Erythroblast (primary cell): ENCODE measurements at places on chromosomes 16 and 17.

DNA sequence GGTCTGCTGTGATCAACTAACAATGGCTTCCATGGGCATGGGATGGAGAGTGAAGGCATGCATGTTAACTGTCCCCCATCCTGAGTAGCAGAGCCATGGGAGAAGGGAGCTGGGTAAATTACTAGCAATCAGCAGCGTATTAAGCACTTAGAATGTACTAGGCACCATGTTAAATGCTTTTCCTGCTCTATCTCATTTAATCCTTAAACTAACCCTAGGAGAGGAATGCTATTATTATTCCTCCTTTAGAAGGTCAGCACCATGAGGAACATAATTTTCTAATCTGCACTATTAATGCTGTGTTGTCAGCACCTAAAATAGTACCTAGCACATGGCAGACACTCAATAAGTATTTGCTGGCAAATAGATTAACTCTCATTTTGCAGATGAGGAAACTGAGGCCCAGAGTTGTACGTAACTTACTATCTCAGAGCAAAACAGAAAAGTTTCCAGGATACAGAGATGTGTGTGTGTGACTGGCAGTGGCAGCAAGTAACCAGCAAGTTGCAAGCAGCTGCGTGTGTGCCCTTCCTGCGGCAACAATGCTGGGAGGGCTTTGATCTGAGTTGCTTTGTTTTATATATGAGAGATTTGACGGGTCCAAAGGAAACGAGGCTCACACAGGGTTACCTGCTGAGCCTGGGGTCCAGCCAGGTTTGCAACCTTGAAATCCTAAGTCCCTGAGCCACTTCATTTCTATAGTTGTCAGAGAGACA, 6.5 kb upstream of the KLHL36 start:
- no peak for DNase-seq

- DNase-seq, result no peak
Observed at GRCh38 chr17:35890774-35891155, 10.6 kb upstream of the CCL5 start.

GRCh38 chr16:28110479-28110878, 47.0 kb upstream of the GSG1L start:
- DNase-seq, result peak; percentile 73

DNA sequence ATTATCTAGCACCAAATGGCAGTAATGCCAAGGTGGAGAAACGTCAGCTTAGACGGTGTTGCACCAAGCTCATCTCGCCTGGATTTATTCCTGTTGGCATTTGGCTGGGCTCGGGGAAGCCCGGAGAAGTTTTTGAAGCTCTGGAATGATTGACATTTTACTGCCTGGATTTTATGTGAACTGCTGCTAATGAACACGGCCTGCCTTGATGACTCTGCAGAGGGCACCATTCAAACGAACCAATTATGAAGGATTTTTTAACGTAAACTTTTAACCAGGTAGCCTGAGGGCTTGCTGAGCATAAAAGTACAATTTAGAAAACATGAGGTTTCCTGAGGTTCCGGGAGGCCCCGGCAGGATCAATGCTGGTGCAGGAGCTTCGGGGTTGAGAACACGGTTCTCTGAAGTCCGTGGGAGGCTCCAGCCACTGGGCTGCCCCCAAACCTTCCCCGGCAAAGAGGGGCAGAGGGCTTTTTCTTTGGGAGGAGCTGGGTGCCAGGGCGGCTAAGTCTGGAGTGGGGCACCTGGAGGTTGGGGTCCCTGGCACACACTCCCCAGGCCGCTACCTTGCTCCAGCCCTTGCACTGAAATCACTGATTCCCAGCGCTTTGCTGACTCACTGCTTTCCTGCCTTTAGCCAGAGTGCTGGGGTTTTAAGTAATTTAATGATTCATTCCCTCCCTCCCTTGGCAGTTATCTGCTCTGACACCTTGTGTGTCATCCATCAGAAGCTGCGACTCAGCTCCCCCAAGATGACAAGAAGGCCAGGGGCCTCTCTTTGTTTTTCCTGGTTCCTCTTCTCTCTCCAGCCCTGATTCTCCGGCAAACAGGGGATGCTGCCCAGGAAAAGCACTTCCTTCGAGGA, 161.2 kb upstream of the IRX3 start:
- peak; percentile 57 for DNase-seq

DNA sequence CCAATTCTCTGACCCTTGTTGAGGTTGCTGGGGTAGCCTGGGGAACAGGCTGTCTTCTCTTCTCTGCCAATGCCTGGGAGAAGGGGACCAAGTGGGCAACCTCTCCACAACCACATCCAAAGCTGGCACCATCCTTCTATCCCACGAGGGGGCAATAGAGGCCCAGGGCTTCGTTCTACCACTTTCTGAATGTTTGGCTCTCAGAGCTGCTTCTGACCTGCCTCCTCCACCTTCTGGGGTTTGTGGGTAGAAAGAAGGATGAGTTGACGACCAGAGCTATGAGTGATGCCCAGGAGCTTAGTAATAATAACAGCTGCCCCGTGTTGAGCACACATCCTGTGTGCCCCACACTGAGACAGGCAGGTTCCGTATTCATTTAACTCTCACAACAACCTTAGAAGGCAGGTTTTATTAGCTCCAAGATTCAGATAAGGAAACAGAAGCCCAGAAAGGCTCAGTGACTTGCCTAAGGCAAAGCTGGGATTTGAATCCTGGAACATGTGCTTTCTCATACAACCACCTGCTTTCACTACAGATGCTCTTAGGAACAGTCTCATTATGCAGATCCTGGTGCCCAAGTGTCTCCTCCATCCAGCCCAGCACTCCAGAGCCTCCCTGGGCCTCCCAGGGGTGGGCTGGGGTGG, 11.1 kb downstream of the TSPOAP1 start:
- DNase-seq, result peak; percentile 68

DNA sequence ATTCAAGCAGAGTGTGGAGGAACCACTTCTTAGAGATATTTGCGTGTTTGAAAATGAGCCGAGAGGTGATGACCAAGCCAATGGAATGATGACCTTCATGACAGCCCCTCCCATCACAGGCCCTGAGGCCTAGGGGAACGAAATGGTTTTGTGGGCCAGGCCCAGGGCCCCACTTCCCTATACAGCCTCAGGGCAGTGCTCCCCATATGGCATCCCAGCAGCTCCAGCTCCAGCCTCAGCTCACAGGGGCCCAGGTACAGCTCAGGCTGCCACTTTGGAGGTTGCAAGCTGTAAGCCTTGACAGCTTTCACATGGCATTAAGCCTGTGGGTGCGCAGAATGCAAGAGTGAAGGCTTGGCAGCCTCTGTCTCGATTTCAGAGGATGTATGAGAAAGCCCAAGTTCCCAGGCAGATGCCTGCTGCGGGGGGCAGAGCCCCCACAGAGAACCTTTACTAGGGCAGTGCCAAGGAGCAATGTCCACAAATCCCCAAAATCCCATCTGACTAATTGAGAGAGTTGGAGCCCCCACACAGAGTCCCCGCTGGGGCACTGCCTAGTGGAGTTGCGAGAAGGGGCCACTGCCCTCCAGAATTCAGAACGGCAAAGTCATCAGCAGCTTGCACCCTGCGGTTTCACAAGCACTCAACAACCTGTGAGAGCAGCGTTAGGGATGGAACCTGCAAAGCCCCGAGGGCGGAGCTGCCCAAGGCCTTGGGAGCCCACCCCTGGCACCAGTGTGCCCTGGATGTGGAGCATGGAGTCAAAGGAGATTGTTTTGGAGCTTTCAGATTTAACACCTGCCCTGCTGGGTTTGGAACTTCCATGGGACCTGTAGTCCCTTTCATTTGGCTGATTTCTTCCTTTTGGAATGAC, 21.2 kb downstream of the CHMP6 start:
- DNase-seq, result no peak

DNA sequence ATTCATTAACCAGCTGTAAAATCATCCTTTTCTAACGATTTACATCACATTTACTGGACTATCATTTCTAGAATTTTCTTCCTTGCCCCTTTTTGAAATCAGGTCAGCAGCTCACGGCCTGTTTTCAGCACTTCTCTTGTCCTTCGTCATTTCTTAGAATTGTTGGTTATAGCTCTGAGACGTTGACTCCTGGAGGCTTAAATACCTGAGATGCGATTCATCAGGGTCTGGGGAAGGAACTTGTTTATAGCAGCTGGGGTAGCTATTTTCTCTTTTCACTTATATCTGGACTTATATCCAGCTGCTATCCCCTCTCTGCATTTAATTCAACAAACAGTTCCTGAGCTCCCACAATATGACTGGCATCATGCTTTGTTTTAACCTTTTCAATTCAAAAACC, 338.7 kb upstream of the TNRC6C start:
- DNase-seq, result no peak

GRCh38 chr17:67245694-67246402, 852 bp upstream of the HELZ start:
- peak; percentile 22 for DNase-seq

DNA sequence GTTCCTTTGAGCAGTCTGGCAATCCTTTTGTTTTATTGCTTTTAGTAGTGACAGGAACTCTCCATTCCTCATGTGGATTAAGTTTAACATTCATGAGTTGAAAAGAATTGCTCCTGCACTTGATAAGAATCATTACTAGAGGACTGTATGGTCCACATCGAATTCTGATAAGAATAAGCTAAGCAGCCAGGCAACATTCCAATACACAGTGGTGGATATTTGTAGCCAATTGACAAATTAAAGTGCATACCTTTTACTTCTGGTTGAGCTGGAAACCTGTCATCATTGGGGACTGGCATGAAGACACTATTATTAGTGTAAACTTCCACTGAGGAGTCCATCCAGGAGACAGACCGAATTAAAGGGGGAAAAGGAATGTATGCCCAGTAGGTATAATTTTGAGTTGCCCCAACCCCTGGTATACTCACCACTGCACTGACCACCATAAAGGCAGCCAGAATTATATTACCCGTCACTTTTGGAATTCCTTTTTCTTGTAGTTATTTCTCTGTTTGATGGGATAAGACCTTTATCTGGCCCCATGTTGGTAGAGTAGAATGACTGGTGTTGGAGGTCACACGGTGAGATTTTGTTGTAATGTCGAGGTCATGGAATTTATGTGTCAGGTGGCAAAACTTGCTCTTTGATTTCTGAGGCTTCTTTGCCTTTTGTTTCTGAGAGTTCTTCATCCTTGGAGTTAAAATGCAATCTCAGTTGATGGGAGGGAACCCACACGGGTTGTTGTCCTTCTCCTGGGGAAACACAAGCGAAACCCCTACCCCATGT, 72.1 kb upstream of the ARL4D start:
- DNase-seq, result no peak

GRCh38 chr17:51036084-51036483, 84.6 kb downstream of the SPAG9 start:
- no peak for DNase-seq

- peak; percentile 90 for DNase-seq
Observed at GRCh38 chr16:75304521-75305363, 53.3 kb upstream of the BCAR1 start.

- no peak for DNase-seq
Observed at GRCh38 chr16:11819798-11820197, 22.7 kb upstream of the ZC3H7A start.

GRCh38 chr16:2058872-2059271, 11.1 kb downstream of the TSC2 start:
- no peak for DNase-seq

- DNase-seq, result no peak
Observed at GRCh38 chr16:65315081-65315780, 193.4 kb upstream of the CDH11 start.

DNA sequence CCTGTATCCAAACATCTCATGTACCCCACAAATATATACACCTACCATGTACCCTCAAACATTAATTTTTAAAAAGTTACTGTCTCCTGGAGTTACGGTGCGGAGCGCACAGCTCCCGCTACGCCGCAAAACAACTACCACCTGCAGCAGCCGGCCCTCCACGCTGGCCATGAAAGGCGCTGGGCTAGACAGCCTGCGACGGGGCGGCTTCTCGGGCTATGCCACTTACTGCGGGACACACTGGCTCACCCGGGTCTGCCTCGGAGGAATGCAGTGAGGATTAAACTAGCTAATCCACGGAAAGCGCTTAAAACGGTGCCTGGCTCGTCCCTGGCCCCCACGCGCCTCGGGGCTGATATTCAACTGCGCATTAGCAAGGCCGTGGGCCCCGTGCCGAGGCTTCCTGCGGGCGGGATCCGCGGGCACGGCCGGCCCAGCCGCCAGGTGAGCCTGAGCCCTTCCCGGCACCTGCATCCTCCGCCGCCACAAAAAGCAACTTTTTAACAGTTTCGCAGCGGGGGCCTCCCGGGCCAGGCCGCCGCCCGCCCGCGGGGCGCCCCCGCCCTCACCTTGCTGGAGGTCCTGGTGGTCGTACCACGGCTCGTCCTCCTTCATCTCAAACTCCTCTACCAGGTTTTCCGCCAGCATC, 633 bp downstream of the CDR2 start:
- peak; percentile 71 for DNase-seq

GRCh38 chr16:52251495-52251894, 295.4 kb downstream of the TOX3 start:
- DNase-seq, result no peak

- no peak for DNase-seq
Observed at GRCh38 chr17:10120749-10121148, 77.7 kb downstream of the GAS7 start.

- no peak for DNase-seq
Observed at GRCh38 chr16:80341263-80341662, 199.5 kb upstream of the DYNLRB2 start.

DNA sequence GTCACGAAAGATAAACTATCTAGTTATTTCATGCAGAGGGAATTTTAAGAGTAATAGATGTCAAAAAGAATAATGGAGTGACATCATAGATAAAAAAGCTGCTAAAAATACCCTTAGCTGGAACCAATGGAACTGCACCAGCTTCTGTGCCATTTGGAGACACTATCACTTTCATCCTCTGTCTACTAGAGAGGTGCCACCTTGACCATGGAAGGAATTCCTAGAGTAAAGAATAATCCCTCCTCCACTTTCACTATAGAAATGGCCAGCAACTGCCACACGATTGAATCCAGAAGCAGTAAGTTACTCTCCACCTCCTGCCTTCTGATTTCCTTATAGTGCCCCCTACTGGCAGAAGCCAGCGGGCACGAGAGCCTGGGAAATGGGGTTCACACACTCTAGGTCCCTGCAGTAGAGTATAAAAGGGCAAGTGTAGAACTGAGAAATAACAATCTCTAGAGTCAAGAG, 2.8 kb upstream of the ALDH3A2 start:
- peak; percentile 62 for DNase-seq

DNA sequence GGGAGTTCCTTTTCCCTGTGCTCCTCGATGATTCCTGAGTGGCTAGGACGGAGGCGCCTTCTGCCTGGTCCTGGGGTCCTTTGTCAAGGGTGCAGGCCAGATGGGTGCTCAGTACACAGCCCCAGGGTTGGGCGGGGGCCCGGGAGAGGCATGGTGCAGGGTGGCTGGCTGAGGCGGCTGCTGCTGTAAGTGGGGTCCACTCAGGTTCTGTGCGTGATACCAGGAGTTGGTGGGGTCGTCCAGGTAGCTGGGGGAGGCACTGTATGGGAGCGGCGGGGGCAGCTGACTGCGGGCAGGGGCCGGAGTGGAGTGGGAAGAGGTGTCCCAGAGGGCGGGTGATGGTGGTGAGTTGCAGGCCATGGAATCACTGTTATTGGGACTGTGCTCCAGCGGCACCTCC, 3.6 kb downstream of the DLX3 start:
- DNase-seq, result no peak
